ENCODE measurements at places on chromosomes 5 and 9.

GRCh38 chr5:14366763-14367162, 214.8 kb upstream of the OTULINL start:
- no peak for DNase-seq

DNA sequence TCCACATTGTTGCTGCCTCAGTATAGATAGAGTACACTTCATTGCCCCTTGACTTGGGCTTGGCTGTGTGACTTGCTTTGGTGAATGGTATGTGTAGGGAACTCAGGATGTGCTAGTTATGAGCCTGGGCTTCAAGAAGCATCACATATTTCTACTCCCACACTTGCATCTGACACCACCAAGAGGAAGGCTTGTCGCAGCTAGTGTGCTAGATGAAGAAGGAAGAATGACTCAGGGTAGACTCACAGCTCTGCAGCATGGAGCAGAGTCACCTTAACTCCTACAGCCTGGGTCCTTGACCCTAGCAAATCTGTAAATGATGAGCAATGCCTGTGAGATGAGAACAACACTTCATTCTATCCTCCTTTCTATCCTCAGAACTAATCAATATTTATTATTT, 261.8 kb downstream of the ASTN2 start:
- DNase-seq, result no peak

DNA sequence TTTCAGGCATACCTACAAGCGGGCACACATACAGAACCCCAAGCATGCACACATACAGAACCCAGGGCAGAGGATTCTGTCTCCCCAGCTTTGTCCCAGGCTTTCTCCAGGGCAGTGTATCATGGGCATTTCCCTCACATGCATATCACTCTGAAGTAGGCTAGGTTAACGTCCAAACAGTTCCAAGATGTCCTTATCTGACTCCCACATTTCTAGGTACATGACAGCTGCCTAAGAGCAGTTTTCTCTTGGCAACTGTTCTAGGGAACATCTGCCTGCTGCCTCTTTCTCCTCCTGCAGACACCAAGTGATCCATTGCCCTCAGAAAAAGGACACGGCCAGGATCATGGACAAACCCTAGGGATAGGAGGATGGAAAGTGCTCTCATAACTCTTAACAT, 84.9 kb upstream of the NR3C1 start:
- DNase-seq, result no peak

DNA sequence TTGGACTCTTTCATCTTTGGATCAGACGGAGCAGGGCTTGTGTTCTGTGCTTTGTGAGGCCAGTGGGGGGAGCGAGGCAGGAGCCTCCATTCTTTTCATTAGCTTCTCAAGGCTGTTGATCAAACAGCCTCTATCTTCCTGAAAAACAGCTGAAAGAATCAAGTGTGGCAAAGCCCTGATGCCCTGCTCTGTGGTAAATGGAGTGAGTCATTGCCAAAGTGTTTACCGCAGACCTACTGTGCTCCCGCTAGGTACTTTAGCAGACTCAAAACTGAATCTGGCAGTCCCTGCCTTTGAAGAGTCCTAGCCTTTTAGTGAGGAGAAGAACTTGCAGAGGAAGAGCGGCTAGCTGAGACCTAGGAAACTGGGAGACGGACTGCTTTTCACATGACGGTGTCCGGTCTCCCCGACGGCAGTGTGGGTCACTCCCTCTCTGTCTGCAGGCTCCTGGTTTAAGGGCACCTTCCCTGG, 3.3 kb downstream of the ANKRD33B start:
- DNase-seq, result no peak

DNA sequence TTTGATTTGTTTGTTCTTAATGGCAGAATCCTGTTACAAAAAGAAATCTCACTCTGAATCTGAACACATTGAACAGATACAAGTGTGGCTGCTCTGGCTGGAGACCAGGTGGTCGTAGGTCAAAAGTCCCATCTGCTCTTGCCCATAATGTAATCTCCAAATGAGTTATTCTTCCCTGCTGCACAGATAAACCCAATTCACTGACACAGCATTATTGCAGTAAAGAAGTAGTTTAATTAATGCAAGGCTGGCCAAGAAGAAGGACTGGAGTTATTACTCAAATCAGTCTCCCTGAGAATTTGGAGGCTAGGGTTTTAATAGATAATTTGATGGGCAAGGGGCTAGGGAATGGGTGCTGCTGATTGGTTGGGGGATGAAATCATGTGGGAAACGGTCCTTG, 52.6 kb downstream of the PUM3 start:
- no peak for DNase-seq

DNA sequence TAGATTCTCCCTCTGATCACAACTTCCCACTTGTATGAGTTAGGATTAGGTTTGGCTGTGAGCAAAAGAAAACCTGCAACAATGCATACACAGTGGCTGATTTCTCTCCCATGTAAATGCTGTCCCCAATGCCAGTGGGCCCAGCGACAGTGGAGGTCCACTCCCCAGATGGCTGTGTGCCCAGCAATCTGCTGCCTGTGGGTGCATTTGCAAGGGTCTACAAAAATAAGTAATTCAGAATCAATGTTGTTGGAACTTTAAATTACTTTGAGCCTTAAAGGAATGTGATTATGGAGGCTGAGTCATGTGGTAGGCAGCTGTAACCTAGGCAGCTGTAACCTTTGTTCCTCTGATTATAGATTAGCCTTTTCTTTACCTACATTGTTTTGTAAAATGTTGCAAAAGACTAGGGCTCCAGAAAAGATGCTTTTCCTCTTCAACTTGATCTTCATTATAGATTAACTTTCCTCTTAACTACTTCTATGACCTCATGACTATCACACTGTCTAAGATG, 14.2 kb upstream of the MXD3 start:
- no peak for DNase-seq

DNA sequence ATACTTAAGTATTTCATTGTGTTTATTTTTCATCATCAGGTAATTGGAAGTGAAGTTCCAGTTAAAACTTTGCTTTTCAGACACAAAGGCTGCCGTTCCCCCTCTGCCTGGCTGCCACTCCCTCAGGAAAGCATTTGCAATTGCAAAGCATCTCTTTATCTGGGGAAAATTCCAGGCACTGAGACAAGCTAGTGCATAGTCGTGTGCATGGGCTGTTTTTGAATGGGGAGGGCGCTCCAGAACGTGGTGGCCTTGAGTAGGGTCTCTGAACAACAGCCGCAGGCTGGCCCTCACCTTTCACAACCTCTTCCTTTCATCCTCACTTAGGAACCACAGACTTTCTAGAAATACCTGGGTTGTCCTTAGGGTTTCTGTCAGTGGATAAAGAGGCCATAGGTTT, 285.1 kb upstream of the ADAMTS16 start:
- no peak for DNase-seq

GRCh38 chr5:150263375-150263775, 26.2 kb downstream of the CAMK2A start:
- no peak for DNase-seq

DNA sequence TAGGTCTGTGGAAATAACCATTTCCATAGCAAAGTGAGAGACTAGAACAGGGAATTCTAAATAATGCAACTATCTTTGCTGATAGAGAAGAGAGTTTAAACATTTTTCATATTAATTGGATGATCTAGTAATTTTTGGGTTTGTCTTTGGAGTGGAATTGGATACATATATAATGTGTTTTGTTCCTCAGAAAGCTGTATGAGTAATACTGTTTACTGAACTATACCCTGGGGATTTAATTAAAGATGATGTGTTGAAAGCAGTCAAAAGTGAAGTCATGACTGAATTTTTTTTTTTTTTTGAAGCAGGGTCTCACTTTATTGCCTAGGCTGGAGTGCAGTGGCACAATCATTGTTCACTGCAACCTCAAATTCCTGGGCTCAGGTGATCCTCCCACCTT, 17.9 kb downstream of the FER start:
- DNase-seq, result no peak

GRCh38 chr9:99412606-99413005, 190.5 kb downstream of the SEC61B start:
- no peak for DNase-seq

- DNase-seq, result no peak
These were observed 496.8 kb downstream of the MAT2B start for GRCh38 chr5:164002214-164002613.

GRCh38 chr5:87151547-87151946, 116.1 kb upstream of the RASA1 start:
- DNase-seq, result no peak

DNA sequence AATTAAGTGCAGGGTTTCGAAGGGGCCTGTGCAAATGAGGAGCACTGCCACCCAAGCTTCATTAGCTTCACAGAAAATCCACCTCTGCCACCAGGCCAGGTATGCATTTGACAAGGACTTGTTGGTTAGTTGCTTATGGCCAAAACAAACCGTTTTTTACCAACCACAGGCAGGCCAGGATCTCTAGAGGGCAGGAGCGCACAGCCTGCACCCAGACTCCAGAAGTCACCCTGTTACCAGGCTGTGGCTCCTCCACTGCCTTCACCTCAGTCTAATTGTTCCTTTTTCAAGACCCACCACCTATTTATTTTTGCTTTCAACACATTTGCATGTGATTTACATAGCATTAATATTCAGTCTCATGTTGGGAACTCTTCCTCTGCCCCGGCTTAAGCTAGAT, 78.3 kb upstream of the HSPA9 start:
- no peak for DNase-seq

DNA sequence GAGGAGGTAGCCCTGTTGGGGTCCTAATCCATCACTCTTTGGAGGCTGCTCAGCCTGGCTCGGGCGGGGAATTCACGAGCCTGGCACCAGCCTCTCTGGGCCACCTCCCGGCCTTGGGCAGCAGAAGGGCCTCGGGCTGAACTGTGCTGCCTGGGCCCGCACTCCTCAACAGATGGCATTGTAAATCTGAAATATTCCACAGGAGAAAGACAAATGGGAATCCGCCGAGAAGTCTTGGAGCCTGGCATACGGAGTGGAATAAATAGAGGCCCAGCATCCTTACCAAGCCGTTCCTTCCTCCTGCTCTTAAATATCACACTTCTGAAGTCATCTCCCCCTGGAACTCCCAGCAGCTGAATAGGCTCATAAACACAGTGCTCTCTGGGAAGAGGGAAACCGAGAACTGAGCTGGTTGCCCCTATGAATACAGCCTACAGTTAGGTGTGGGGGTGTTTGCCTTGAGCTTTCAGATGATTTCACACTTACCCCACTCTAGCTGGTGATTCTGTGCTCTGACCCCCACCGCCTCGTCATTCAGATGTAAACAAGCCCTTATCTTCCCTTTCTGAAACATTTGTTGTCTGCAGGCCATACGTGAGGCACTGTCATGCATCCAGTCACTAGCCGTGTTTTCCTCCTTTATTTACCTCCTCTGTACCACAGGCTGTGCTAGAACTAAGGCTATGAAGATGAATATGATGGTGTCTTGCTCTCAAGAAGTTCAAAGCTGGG, 455.0 kb upstream of the CLINT1 start:
- DNase-seq, result no peak

DNA sequence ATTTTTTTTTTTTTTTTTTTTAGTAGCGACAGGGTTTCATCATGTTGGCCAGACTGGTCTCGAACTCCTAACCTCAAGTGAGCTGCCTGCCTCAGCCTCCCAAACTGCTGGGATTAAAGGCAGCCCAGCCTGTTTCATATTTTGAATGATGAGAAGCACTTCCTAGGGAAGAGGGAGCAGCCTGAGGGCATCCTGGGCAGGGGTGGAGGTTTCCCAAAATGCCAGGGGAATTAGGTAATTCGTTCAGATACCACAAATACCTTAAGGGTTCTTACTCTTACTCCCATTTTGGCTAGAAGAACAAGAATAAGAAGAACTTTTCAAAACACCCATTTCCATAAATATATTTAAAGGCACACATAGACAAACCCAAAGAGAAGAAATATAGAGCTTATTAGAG, 29.5 kb upstream of the RAPGEF1 start:
- no peak for DNase-seq

GRCh38 chr5:140840978-140841962, at the start of gene PCDHA8:
PCDHA8 (plus strand) TSS chr5:140841187; CDS start chr5:140841322, 135 bp downstream.
- DNase-seq, result peak; percentile 85

DNA sequence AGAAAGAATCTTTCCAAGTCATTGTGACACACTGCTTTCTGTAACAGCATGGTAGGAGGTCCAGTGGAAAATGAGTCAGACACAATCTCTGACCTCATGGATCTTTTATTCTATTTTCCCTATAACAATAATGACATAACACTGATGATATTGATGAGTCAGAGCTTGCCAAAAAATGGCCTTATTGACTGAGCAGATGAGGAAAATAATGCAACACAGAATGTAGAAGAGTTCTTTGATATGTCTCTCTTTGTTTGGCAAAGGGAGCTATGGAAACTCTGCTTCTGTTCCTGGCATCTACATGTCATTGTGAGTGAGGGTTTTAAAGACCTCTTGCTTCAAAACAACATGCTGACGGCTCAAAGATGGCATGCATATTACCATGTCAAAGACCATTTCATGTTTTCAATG, 443.1 kb upstream of the ZNF608 start:
- no peak for DNase-seq

All from SHP77 treated with DMSO at 0.1 percent for 48 hours (cell line).